ENCODE measurements at places on chromosomes 4 and X. TPM values are rescaled to one million over a fixed set of nuclear protein-coding genes. Genes with fewer than 3 reads are reported as not detected.

The GC gene
- total RNA-seq = not detected

The PAGE1 gene
- not detected for total RNA-seq

The SPACA5 gene
- not detected for total RNA-seq

The DCAF8L2 gene
- 0.11 TPM for total RNA-seq

The UGT2B15 gene
- 0.11 TPM for total RNA-seq

The NDST3 gene
- 4.7 TPM for total RNA-seq

The LRCH2 gene
- 29.4 TPM for total RNA-seq

- no peak overlapping the region for H3K4me3 ChIP-seq
- peaks cover 95% of the 10 kb centered on the region for H3K27me3 ChIP-seq
- DNase-seq = no peak
- H3K27ac ChIP-seq = no peak overlapping the region
These were observed 3.7 kb upstream of the SHOX start for GRCh38 chrX:626745-627509.

DNA sequence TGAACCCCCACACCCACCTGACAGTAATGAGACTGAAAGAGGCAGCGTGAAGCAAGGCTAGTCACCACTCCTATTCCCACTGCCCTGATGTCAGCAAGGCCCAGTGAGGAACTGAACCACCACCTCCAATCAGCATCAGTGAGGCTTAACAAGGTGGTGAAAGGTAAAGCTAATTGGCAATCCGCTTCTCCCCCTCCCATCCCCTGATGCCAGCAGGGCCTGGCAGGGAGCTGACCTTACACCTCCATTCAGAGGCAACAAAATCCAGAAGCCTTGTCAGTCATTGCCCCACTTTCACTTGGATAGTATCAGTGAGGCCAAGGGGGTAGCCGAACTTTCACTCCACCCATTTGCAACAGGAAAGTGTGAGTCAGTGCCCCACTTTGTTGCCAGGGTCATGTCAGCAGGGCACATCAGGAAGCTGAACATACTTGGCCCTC is 60.8 kb downstream of the AWAT2 start:
- H3K27me3 ChIP-seq = no peaks in the 10 kb centered on the region
- no peak overlapping the region for H3K27ac ChIP-seq
- H3K4me1 ChIP-seq = no peaks in the 10 kb centered on the region
- no peaks in the 10 kb centered on the region for H3K36me3 ChIP-seq
- H3K4me3 ChIP-seq = no peak overlapping the region
- DNase-seq = no peak

GRCh38 chr4:166165829-166166420 is 292.9 kb downstream of the TLL1 start:
- no peak overlapping the region for H3K4me3 ChIP-seq
- peaks cover 2% of the 10 kb centered on the region for H3K4me1 ChIP-seq
- H3K27me3 ChIP-seq = peaks cover 7% of the 10 kb centered on the region
- DNase-seq = no peak

DNA sequence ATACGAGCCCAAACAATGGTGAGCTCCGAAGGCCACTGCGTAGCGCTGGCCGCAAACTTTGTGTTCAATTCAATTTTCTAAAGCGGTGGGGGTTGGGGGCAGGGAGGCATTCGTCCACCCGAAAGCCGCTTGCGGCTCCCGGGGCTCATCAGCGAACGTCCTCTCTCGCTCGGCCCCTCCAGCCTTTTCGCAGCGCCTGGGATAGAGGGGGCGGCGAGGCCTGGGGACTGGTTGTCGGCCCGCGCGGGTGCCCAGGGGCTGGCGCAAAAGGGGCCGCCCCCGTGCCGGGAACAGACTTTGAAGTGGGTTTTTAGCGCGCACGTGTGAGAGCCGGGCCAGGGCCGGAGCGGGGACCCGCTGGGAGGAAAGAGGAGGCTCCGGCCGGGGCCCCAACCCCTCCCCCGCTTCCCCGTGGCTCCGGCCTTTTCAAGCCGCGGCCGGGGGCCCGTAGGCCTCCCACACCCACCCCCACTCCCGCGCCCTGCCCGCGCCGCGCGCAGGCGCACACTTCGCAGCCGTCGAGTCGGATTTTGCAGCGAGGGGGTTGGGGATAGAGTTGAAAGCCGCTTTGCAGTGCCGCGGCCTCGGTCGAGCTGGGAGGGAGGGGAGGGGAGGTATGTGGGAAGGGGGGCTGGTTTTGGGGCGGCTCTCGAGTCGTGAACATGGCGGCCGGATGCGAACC is 8.3 kb downstream of the ZIC3 start:
- H3K4me3 ChIP-seq = peak overlapping the region; percentile 43
- no peak for DNase-seq
- peaks cover 93% of the 10 kb centered on the region for H3K27me3 ChIP-seq
- H3K36me3 ChIP-seq = no peaks in the 10 kb centered on the region

DNA sequence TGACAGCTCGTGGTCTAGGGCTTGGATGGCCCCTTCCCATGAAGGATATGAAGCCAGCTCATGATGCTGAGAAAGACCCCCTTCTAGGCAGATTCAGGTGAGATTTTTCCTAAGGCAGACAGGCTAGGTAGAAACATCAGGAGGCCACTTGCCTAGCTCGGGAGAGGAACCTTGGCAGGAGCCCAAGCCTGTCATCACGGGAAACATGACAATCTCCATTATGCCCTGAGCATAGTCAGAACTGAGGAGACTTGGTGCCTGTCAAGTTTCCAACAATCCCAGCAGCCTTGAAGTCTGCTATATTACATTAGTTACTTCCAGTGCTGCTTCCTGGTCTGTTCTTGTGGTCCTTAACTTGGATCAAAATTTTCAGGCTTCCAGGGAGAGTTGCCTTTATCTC is 18.7 kb upstream of the WDR1 start:
- H3K4me1 ChIP-seq = no peaks in the 10 kb centered on the region
- peaks cover 45% of the 10 kb centered on the region for H3K27me3 ChIP-seq
- no peak overlapping the region for H3K4me3 ChIP-seq
- H3K36me3 ChIP-seq = no peaks in the 10 kb centered on the region
- no peak overlapping the region for H3K27ac ChIP-seq

DNA sequence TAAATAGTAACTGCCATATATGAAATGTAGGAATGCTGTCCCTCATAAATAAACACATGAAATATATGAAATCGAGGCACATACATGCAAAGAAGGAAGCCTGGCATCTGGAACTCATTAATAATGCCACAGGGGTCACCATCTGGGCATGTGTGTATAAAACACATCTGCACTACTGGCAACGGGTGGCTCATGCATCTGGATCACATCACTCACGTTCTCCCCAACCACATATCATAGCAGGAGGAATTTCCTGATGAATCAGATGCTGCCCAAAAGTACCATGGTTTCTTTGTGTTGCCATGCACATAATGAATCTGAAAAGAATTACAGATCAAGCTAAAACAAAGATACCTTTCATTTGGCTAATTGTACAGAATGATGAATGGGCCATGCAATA is 28.6 kb downstream of the RNF175 start:
- no peaks in the 10 kb centered on the region for H3K36me3 ChIP-seq
- peak overlapping the region; percentile 39 for H3K27ac ChIP-seq
- no peak overlapping the region for H3K4me3 ChIP-seq
- peaks cover 3% of the 10 kb centered on the region for H3K4me1 ChIP-seq

GRCh38 chr4:53688186-53688790 is 97.0 kb upstream of the LNX1 start:
- peaks cover 14% of the 10 kb centered on the region for H3K4me1 ChIP-seq
- H3K27ac ChIP-seq = no peak overlapping the region
- H3K4me3 ChIP-seq = no peak overlapping the region
- DNase-seq = no peak
- no peaks in the 10 kb centered on the region for H3K36me3 ChIP-seq

GRCh38 chr4:99670409-99671073 is 12.9 kb upstream of the C4orf54 start:
- no peaks in the 10 kb centered on the region for H3K4me1 ChIP-seq
- no peaks in the 10 kb centered on the region for H3K36me3 ChIP-seq
- H3K27ac ChIP-seq = no peak overlapping the region
- no peak overlapping the region for H3K4me3 ChIP-seq
- H3K27me3 ChIP-seq = no peaks in the 10 kb centered on the region

DNA sequence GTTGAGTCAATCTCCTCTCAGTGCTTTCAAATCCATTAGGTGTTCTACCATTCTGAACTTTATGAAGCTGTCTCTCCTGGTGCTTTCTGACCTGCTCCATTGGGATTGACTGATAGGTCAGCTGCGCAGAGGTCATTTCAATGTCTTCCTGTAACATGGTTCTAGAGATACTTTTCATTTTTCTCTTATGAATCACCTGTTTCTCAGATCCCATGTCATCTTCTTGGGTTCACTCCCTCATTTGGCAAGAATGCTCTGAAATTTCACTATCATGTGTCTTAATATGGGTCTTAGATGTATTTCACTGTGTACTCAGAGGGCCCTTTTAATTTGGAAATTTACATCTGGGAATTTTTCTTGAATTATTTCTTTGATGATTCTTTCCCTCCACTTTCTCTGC is 13.8 kb upstream of the PGM2 start:
- no peaks in the 10 kb centered on the region for H3K4me1 ChIP-seq
- no peak for DNase-seq
- H3K4me3 ChIP-seq = no peak overlapping the region
- no peak overlapping the region for H3K27ac ChIP-seq

DNA sequence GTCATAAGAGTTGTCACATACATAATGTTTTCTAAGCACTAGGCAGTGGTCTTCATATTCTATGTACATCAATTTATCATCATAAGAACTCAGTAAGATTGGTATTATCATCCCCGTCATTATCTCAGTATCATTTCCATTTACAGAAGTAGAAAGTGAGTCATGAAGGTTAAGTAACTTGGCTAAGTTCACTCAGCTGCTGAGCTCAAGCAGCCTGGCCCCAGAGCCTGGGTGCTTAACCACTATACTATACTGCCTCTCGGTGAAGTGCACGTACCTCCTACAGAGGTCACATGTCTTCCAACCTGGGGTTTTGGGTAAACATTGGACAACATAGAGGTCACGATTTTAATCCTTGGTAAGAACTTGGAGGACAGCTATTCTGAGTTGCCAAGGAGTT is 161.5 kb upstream of the GATB start:
- H3K27me3 ChIP-seq = no peaks in the 10 kb centered on the region
- H3K36me3 ChIP-seq = no peaks in the 10 kb centered on the region
- H3K4me3 ChIP-seq = no peak overlapping the region
- no peak overlapping the region for H3K27ac ChIP-seq
- no peaks in the 10 kb centered on the region for H3K4me1 ChIP-seq

GRCh38 chr4:8090312-8090711 is 68.3 kb downstream of the ABLIM2 start:
- no peaks in the 10 kb centered on the region for H3K27me3 ChIP-seq
- H3K27ac ChIP-seq = no peak overlapping the region
- peaks cover 11% of the 10 kb centered on the region for H3K36me3 ChIP-seq
- DNase-seq = no peak

GRCh38 chrX:152861116-152861515 is 30.3 kb downstream of the NSDHL start:
- no peaks in the 10 kb centered on the region for H3K27me3 ChIP-seq
- H3K4me3 ChIP-seq = no peak overlapping the region
- DNase-seq = no peak
- peaks cover 17% of the 10 kb centered on the region for H3K36me3 ChIP-seq

- H3K4me1 ChIP-seq = peaks cover 7% of the 10 kb centered on the region
- no peaks in the 10 kb centered on the region for H3K27me3 ChIP-seq
- no peak for DNase-seq
- peak overlapping the region; percentile 26 for H3K27ac ChIP-seq
These were observed 4.7 kb downstream of the KCND1 start for GRCh38 chrX:48966796-48967579.

All from mesothelial cell of epicardium (in vitro differentiated cells).